ENCODE measurements at places on chromosomes 12 and 14.

- no peak for DNase-seq
Measured at GRCh38 chr12:93773122-93773871, 96.1 kb downstream of the CRADD start.

DNA sequence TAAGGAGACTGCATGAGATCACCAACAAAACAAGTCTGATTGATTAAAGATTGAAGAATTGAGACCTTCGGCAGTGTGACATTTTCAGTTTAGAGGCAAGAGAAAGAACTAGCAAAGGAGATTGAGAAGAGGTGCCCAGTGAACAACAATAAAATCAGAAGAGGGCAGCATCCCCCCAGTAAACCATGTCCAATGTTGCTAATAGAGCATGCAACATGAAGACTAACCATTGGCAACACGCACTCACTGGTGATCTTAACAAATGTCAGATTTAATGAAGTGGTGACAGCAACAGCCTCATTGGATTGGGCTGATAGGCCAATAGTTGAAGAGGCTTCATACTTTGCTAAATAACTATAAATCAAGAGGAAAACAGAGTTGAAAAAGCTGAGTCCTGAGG lies 20.7 kb upstream of the TAS2R14 start:
- no peak for DNase-seq

DNA sequence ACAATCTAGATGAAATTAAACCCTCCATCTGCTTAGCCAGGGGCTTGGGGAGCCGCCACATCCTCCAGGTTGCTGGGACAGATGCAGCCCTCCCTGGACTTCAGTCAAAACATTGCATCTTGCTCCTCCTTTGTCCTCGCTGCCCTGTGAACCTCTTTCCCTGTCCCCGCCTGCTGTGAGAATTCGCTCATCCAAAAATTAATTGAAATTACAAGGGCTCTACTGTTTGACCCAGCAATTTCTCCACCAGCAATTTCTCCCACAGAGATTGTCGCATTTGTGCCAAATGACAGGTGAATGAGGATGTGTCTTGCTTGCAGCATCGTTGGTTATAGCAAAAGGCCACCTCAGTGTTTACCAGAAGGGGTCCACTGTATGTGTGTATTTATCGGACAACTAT lies 5.0 kb upstream of the POP5 start:
- no peak for DNase-seq

- no peak for DNase-seq
Measured at GRCh38 chr12:109110988-109111495, 5.3 kb upstream of the ACACB start.

- DNase-seq: no peak
Measured at GRCh38 chr12:70664465-70664881, 27.2 kb upstream of the PTPRB start.

- no peak for DNase-seq
Measured at GRCh38 chr12:81395431-81395830, 317.6 kb downstream of the ACSS3 start.

- DNase-seq: no peak
Measured at GRCh38 chr12:14843425-14843887, at the start of gene ART4. TSS of gene ART4 (minus strand) at chr12:14843526. CDS start at chr12:14843113, 413 bp downstream.

GRCh38 chr12:293199-293598 lies 30.6 kb upstream of the SLC6A13 start:
- no peak for DNase-seq

GRCh38 chr12:102459314-102459713 lies 21.0 kb downstream of the IGF1 start:
- DNase-seq: no peak

- no peak for DNase-seq
Measured at GRCh38 chr14:66831173-66831572, 323.2 kb downstream of the GPHN start.

GRCh38 chr14:29584992-29585391 lies 342.7 kb downstream of the PRKD1 start:
- no peak for DNase-seq

Measured in urothelium cell line (cell line).